Smooth muscle cell of bladder (primary cell): ENCODE measurements at places on chromosomes 12 and 14. TPM values are rescaled to one million over a fixed set of nuclear protein-coding genes. Genes with fewer than 3 reads are reported as not detected.

CIROP gene
- total RNA-seq: under 0.01 and 0.18 TPM in 2 replicates

NRDE2 gene
- total RNA-seq: 7.3 TPM in 2 replicates

EFS gene
- total RNA-seq: 1.5 and 3.1 TPM in 2 replicates

PPFIBP1 gene
- total RNA-seq: 55.5 and 92.5 TPM in 2 replicates

ANKRD33 gene
- 0.09 TPM in 1 of 2 replicates, not detected in the other for total RNA-seq

FGF23 gene
- not detected in 2 replicates for total RNA-seq

TMEM52B gene
- total RNA-seq: 0.09 and 0.14 TPM in 2 replicates

AQP5 gene
- total RNA-seq: 0.09 TPM in 1 of 2 replicates, not detected in the other

RASSF9 gene
- 0.85 and 1.3 TPM in 2 replicates for total RNA-seq

TWF1 gene
- total RNA-seq: 144 and 146 TPM in 2 replicates

RNASE7 gene
- total RNA-seq: not detected in 2 replicates

CELA1 gene
- total RNA-seq: not detected in 2 replicates

ANO4 gene
- 0.46 and 2.4 TPM in 2 replicates for total RNA-seq

HOXC4 gene
- 0.09 and 0.14 TPM in 2 replicates for total RNA-seq

ST8SIA1 gene
- 0.65 and 0.71 TPM in 2 replicates for total RNA-seq

CD4 gene
- 0.28 and 0.43 TPM in 2 replicates for total RNA-seq

TGM1 gene
- 0.71 and 1.6 TPM in 2 replicates for total RNA-seq

RPS6KA5 gene
- 0.46 and 0.57 TPM in 2 replicates for total RNA-seq

RABGGTA gene
- total RNA-seq: 16.6 and 20.1 TPM in 2 replicates

ZNF10 gene
- total RNA-seq: 6.0 and 8.5 TPM in 2 replicates

RNASE3 gene
- not detected in 2 replicates for total RNA-seq

WIF1 gene
- total RNA-seq: not detected in 2 replicates

MYO1H gene
- total RNA-seq: 0.14 TPM in 1 of 2 replicates, not detected in the other

BIN2 gene
- total RNA-seq: not detected in 2 replicates

GRIN2B gene
- under 0.01 and 0.14 TPM in 2 replicates for total RNA-seq

SMIM41 gene
- 1.4 and 9.8 TPM in 2 replicates for total RNA-seq

PPFIA2 gene
- total RNA-seq: 0.85 and 2.2 TPM in 2 replicates

TGFB3 gene
- total RNA-seq: 12.2 and 19.8 TPM in 2 replicates

INSM2 gene
- total RNA-seq: not detected in 2 replicates

COQ6 gene
- 11.7 and 15.1 TPM in 2 replicates for total RNA-seq

HOXC6 gene
- total RNA-seq: 0.18 and 0.28 TPM in 2 replicates
